ENCODE measurements at places on chromosomes 5 and 9.

DNA sequence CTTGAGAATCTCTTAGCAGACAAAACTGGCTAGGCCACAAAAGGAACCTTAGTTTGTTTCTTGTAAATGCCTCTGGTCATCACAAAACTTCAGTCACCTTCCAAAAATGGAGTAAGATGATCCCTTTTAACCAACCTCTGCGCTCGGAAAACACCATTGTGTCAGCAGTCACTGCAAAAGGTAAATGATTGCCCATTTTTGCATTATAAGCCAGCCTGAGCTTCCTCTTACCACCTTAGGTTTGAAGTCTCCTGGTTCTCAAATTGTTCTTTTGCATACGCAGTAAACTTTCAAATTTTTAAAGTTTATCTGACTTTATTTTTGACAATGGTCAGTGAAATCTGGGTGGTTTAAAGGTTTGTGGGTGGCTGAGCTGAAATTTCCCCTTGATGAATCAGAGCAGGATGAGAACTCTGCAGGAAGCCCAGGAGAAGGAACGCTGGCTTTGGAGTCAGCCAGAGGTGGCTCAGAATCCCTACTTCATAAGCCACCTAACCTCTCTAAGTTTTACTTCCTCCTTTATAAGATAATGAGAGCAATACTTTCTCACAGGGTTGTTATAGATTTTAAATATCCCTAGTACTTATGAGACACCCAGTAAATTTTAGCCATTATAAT lies 131.4 kb downstream of the MED10 start:
- no peak for DNase-seq

DNA sequence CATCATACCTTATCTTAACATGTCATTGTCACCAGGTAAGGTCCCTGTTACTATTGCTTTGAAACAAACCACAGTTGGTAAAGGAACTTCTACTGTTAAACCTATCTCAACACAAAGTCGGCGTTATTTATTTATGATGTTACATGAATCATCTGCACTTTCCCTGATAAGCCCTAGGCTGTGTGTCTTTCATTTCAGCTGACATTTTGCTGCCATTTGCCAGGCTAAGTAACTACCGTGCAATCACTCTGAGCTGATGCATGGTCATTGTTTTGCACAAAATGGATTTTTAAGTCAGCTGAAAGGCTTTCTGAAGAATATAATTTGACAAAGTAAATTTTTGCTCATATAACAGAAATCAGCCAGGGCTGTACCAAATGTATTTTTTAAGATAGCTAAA lies 546.5 kb downstream of the ZNF608 start:
- DNase-seq: no peak

DNA sequence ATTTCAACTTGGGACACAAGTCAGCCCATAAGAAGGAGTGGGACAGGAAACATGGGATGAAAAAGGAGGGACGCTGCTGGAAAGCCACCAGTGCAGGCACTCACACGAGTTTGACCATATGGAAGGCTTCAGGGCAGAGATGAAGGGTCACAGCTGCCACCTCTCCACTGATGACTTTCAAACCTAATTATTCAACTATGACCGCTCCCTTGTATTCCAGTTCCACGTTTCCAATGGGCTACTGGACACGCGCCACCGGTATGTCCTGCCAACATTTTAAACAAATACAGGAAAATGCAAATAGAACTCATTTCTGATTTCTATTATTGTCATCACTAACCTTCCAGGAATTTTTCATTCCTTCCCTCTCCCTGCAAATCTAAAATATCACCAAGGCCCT lies 134.7 kb downstream of the SLC1A3 start:
- DNase-seq: no peak

- DNase-seq: no peak
These were observed 552.8 kb downstream of the CAAP1 start for GRCh38 chr9:26339796-26340195.

DNA sequence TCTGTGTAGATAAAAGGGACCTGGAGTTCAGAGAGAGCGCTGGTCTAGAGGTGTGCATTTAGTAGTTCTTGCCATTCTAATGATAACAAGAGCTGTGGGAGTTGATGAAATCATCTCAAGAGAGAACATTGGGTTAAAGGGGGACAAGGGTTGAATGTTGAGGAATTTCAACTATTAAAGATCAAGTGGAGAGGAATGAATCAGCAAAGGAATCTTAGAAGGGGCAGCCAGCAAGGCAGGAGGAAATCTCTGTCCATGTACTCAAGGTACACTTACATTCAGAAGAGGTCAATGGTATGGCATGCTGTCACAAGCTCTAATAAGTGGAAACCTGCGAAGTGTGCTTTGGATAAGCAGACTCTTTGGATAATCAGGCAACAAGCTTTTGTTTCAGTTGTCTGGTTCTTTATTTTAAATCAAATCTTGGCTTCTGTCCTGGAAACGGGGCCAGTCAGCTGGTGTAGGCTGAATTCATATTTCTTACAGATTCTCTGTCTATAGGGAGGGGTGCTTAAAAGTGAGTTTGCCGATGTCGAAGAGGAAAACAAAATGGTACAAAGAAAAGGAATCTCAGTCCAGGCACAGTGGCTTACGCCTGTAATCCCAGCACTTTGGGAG lies 320.5 kb upstream of the CD180 start:
- no peak for DNase-seq

- no peak for DNase-seq
These were observed 12.0 kb downstream of the BARHL1 start for GRCh38 chr9:132594412-132594811.

DNA sequence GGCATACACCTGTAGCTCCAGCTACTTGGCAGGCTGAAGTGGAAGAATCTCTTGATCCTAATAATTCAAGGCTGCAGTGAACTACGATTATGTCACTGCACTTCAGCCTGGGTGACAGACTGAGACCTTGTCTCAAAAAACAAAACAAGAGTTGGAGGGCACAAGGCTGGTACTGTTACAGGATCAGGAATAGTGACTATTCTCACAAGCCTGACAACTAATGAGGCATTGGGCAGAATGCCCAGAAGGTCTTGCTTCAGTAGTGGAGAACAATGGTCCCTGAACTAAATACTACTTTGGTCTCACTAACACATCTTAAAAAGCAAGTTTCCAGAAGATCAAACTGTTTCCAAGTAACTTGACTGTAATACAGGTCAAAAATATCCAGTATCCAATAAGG lies 182.9 kb upstream of the RFX3 start:
- DNase-seq: no peak

- peak; percentile 2 for DNase-seq
These were observed at the start of gene MSX2 for GRCh38 chr5:174724484-174725260. Gene MSX2 (plus strand): TSS chr5:174724582. CDS start chr5:174724660, 78 bp downstream.

GRCh38 chr5:159057996-159058395 lies 41.7 kb downstream of the EBF1 start:
- DNase-seq: no peak

DNA sequence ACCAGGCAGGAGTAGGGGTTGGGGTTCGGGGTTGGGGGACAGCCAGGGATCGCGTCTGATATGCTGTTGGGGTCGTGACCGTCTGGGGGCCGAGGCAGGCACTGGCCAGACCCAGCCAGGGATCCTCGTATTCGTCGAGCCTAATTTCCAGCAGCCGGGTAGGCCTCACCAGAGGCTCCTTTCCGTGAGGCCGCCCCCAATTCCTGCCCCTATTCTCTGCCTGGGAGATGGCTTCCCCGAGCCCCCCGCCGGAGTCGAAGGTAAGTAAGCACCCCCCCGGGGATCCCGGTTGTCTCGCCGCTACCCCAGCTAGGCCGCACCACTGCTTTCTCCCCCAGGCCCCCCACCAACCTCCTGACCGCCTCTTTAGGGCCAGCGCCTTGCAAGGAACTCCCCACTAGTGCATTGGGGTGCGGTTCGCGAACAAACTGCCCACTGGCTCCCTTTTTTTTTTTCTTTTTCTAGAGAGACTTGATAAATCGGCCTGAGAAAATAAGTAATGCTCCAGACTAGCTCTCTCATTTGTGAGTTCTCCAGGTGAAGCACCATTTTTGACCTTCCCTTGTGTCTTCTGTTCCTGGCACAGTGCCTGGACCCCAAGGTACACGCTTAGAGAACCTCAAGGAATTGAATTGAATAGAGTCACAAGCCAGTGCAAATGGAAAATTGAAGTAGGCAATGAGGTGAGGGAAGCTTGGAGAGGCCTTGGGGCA lies 435 bp downstream of the ZNF189 start:
- no peak for DNase-seq

- no peak for DNase-seq
These were observed 225.0 kb upstream of the ANKRD55 start for GRCh38 chr5:56457887-56458812.

DNA sequence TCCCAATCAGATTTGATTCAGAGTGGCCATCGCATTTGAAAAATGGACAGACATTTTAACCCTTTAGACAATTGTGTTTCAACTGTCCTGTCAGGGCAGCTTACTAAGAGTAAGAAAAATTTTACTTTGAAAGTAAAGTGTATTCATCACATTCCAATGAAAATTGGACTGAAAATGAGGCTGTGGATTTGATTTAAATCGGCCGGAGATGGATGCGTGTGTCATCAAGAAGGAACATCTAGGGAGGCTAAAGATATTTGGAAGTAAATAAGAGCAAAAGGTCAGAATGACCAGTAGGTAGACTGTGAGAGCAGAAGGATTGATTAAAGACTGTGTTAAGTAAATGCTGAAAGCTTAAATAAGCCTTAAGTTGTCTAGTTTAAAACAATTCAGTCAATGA lies 1.5 kb downstream of the ZCCHC7 start:
- DNase-seq: no peak

- DNase-seq: no peak
These were observed 122.8 kb downstream of the ADAMTS2 start for GRCh38 chr5:179222246-179223017.

GRCh38 chr5:17966640-17967402 lies 332.6 kb downstream of the TAF11L14 start:
- no peak for DNase-seq

- DNase-seq: no peak
These were observed 205.6 kb upstream of the MPDZ start for GRCh38 chr9:13485068-13485596.

DNA sequence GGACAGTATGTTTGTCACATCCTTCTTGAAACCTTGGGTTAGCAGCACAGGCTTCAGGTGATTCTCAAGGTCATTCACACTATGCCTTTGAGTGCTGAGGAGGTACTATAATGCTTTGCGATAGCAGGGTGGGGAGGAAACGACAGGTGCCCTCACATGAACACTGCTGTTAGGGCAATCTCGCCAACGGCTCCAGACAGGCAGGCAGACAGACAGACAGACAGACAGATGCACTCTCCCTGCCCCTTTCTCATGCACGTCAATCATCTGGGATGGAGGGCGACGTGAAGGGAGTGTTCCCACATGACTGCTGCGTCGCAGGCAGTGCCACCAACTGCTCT lies 82.9 kb downstream of the RAPGEF1 start:
- DNase-seq: no peak

DNA sequence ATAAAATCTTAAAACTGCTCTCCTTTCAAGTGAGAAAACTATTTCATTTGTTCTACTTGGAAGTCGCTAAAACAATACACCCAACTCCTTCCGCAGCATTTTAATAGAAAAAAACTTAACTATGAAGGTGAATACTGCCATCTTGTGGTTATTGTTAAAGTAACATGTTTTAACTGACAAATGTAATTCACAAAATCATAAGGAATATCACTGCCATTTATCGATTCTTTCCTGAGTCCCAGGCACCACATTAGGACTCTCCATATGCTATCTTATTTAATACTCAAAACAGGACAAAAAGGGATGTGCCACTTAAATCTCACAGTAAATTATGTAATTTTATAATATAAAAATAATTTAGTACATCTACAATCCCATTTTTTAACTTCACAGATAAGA lies 130.5 kb upstream of the ITGA1 start:
- no peak for DNase-seq

DNA sequence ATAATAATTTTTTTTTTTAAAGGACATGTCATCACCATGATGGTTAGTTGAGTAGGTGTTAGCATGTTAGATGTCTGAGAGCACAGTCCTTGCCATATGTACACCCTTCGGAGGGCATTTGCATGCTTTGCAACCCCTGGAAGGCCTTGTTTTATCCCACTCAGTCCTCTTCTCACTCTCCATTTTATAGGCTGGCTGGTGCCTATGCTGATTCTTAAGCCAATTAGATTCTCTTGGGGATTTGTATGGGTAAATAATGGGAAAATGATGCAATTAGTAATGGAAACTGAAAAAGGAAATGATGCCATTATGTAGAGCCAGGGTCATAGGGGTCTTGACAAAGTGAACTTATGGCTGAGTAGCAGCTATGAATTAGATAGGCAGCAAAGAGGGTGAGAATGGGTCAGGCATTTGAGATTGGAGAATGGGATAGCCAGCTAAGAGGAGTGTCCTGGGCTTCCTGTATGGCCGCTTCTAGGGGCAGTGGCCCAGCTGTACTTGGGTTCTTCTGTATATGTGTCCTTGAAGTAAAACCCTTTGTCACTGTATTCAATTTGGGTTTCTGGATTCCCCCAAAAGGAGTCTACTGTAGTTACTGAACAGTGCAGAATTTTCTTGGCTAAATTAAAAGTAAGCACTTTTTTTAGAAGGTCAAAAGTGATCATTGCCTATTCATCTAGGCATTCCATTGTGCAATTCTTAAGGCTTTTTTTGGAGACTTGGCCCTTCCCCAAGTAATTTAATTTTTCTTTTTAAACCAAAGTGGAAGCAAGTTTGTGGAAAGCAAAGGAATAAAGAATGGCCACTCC lies 31.6 kb downstream of the LRRTM2 start:
- DNase-seq: no peak

- DNase-seq: no peak
These were observed 640 bp downstream of the SURF4 start for GRCh38 chr9:133375116-133375723.

GRCh38 chr9:5553211-5553610 lies 42.9 kb downstream of the PDCD1LG2 start:
- DNase-seq: no peak

GRCh38 chr5:132019857-132020555 lies 8.5 kb upstream of the ACSL6 start:
- peak; percentile 71 for DNase-seq

GRCh38 chr5:123207081-123207537 lies 118.1 kb downstream of the PRDM6 start:
- no peak for DNase-seq

GRCh38 chr5:117792476-117792875 lies 1195.9 kb downstream of the DTWD2 start:
- DNase-seq: no peak

DNA sequence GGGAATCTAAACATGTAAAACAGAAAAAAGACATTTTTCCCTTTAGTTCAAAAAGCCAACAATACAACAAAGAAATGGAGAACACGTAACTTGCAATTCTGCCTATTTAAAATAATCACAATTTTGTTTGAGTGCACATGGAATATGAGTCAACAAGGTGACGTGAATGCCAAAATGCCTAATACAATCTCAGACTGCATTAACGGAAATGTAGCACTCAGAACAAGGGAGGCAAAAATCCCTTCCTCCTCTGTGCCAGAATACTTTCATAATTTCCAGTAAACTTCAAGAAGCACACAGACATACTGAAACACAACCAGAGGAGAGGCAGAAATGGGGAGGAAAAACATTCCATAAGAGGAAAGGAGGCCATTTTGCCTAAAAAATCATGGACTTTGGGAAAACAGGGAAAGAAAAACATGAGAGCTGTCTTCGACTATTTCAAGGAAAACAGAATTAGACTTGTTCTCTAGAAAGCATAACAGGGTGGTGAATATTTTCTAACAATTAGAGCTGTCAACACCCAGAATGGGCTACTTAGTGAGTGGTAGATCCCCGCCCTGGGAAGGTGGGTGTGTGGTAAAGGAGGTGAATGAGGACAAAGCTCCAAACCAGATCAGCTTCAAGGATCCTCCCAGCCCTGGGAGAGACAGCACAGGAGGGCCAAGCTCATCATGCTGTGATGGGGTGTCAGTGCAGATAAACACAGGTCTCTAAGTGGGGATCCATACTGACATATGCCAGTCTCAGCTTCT lies 48.2 kb downstream of the ABCA1 start:
- DNase-seq: no peak
